ENCODE measurements at places on chromosomes 6 and 20.

DNA sequence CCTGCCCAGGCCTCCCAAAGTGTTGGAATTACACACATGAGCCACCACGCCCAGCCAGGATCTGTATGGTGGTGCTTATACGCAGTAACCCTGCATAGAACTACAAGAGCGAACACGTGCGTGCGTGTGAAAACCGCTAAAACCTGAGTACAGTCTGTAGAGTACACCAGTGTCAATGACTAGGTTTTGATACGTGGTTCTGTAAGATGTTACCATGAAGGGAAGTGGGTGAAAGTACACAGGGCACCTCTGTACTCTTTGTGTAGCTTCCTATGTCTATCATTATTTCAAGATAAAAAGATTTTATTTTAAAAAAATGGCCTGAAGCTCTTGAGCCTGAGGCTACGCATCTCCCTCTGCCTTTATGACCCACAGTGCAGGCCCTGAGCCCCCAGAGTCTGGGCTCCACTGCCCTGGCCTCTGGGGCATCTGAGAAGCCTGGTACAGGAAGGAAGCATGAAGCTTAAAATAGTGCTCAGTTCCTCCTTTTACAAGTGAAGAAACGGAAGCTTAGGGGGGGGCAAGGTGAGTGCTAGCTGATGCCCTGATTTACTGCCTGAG, 21.6 kb downstream of the LY86 start:
- DNase-seq: no peak

GRCh38 chr6:41428996-41429421, 93.6 kb downstream of the NCR2 start:
- DNase-seq: peak; percentile 85

DNA sequence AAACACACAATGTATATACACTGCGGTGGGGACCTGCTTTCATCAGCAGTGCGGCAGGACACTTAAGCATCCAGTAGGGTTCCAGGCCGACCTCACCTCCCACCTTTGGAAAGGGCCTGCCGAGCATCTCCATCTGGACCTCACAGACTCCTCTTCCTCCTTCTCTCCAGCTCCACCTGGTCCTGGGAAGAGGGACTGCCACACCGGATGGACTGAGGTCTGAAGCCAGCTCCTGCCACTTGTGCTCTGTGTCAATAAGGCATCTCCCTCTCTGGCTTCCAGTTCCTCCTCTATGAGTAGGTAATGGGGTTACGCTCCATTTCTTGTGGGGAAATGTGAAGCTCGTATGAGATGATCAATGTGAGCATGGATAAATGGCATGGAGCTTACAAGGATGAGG, 19.1 kb upstream of the NNAT start:
- DNase-seq: no peak

- DNase-seq: no peak
Observed at GRCh38 chr20:33828326-33828844, 17.2 kb downstream of the CHMP4B start.

- DNase-seq: no peak
Observed at GRCh38 chr20:35947907-35948306, 6.4 kb downstream of the SCAND1 start.

GRCh38 chr6:75689576-75689975, 59.5 kb upstream of the MYO6 start:
- DNase-seq: no peak

DNA sequence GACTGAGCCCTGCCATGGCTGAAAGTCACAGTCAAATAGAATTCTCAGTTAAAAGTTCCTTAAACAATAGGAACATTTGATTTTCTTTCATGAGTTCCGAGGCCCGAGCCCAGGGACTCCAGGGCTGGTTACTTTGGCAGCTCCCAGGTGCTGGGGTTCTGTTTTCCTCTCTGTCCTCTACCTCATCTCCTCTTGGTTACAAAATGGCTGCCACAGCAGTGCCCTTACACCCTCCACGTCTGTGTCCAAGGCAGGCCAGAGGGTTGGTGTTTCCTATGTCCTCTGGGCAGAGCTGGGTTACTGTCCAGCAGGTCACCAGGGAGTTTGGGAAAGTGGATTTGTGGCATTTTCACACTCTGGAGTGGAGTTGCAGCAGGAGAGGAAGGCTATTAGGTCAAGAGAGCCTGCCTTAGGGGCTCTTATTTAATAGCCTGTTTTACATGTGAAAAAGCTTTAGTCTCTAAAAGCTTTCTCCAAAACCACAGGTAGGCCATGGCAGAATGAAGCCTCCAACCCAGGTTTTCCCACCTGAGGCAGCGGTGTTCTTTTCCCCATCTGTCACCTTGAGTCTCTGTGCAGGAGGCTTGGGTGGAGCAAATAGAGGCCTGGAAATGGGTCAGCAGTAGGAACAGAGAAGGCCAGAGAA, 111.0 kb downstream of the DTD1 start:
- no peak for DNase-seq

DNA sequence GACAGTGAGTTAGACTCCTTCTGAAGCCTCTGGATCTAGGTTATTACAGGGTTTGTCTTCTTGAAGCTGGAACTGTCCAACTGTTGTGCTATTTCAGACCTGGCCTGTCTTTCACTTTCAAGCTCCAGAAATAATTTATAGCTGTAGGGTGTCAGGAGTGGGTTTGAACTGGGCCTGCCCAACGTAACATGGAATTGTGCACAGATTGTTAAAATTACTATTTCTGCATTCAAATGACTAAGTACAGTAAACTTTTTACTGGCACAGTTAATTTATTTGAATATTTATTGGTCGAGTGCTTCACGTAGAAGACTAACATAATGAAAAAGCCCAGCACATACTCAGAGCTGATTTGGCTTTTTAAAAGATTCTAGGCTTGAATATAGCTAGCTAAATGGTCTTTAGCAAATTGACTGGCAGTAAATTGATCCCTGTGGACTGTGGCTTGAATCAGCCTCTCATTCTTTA, 74.3 kb downstream of the ARID1B start:
- DNase-seq: no peak

GRCh38 chr6:31775184-31775583, 1.9 kb downstream of the VWA7 start:
- no peak for DNase-seq

DNA sequence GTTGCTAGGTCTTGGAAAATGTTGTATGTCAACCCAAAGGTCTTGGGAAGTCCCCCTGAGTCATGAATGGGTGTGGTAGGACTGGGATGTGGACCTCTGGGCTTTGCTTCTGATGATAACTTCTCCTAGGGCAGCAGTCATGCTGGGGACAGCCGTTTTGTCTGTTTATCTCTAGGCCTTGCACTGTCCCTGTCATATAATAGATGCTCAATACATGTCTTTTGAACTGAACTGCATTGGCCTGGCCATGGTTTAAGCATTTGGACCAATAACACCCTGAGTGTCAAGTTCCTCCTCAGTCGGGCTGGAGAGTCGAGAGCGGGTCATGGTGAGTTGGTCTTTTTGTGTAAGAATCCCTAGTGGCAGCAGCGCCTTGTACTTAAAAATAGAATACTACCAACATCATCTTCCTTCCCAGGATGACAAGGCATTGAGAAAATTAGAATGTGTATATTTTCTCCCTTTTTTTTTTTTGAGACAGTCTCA, 43.1 kb downstream of the E2F3 start:
- peak; percentile 7 for DNase-seq

DNA sequence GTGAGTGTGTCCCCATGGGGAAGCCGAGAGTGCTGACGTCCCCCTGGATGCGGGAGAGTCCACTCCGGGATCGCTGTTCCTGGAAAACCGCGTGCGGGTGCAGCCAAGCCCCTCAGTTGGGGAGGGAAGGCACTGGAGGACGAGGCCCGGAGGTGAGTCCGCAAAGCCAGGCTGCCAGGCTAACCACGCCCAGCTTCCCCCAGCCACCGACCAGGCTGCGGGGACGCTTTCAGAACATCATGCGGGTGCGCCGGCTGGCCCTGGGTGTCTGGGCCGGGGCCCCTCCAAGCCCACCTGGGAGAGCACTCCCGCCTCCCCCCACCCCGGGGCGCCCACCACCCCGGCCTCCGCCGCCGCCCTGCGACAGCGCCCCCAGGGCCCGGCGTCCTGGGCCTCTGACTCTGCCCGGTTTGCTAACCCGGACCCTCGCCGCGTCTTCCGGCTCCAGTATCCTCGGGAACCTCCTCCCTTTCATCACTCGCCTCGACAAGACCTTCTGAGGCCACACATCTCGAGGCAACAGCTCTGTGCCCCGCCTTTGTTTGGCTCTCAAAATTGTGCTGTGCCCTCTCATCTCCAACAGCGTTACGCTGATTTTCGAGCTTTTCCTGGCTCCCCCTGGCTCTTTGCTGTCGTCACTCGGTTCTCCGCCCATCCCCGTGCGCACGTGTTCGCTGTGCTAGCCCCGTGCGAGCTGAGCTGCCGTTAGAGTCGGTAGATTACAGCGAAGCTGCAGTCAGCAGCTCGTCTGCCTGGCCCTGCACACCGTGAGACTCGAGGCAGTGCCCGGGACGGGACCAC, 47.1 kb upstream of the ENTPD6 start:
- DNase-seq: peak; percentile 55

DNA sequence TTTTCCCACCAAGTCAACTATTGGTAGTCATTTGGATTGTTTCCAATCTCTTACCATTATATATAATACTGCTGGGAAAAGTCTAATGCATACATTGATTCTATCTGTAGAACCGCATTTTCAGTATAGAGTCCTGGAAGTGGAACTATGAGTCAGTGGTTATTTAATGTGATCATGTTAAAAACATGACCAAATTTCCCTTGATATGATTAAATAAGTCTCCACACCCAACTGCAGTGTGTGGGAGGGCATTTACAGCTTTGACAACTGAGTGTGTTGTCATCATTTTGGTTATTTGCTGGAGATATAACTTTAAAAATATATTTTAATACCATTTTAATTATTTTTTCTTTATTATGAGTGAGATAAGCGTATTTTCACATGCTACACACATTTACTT, 1027.6 kb downstream of the EYS start:
- no peak for DNase-seq

DNA sequence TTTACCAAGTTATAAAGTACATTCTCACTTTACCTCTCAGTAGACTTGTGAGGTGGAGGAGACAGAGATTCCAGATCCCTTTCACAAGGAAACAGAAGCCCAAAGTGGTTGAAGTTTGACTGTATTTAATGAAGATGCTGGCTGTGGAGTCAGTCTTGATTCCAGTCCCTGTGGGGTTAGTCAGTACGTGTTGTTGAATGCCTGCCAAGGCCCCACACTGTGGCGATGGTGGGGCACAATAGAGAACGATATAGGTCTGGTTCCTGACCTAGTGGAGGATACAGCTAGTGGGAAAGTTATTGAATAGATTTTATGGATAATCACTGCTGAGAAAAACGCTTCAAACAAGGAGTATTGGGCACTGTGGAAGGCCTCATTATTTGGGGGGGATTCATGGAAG, 71.4 kb downstream of the LRRC1 start:
- DNase-seq: no peak

DNA sequence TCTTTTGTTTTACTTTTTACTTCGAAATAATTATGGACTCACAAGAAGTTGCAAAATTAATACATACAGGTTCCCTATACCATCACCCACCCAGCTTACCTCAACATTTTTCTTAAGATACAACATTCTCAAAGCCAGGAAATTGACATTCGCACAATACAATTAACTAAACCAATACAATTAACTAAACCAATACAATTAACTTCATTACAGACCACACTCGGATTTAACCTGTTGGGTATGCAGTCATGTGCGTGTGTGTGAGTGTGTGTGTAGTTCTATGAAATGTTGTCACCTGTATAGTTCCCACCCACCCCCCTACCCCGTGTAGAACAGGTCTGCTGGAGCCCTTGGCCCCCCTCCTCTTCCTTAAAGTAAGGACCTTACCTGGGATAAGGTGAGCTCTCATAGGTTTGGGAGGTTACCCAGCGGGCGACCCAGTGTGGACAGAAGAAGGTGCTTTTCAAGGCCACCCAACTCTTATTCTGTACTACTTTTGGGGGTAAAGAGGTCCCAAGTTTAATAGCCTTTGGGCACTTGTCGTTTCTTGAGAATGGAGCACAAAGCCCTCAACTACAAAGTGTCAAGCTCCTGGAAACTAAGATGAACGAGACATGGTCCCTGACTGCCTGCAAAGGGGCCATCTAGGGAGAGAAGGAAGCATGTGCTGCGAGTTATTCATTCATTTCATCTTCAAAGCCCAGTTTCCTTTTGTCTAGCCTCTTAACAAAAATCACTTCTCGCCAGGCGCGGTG, 544 bp upstream of the STK38 start:
- DNase-seq: no peak

DNA sequence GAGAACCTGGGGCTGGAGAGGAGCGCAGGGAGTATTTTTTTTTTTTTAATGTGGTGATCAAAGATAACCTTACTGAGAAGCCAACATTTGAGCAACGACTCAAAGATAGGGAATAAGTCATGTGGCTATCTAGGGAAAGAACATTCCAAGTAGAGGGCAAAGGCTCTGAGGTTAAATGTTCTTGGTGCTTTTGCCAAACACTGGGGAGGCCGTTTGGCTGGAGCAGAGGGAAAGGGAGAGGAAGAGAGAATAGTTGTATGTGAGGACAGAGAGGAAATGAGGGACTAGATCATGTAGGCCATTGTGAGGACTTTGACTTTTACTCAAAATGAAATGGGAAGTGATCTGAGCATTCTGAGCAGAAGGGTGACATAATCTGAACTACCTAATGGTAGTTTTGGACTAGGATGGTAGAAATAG, 27.8 kb downstream of the ACSS2 start:
- no peak for DNase-seq

DNA sequence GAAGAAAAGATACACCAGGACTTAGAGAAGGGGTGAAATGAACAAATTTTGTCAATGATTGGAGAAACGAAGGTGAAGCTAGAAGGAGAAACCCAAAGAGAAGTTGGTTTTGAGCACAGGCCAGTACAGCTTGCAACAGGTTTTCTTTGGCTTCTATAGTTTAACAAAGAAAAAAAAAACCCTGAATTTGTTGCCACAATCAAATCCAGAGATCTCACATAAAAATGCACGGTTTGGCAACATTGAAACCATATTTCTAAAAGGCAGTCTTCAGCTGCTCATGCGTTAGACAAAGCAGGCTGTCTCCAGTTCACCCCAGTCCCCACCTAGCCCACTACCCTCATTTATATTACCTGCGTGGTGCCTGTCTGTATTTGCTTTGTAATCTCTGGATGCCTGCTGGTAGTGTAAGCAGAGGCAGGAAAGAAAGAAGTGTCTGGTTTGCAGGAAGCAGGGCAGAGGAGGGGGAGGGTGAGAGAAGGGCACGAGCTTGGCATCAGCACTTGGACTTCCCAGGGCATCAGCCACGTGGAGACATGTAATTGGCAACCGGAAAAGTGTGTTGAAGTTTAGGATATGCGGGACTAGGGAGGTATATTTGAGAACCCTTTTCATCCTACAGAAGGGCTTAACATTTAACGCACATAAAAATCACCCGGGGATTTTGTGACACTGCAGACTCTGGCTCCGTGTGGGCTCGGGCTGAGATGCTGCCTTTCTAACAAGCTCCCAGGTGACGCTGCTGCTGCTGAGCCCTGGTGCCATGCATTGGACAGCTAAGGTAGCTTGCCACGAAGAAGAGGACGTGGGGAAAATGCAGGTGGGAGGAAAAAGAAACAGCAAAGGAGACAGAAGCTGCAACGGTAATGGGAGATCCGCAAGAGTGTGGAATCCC, 14.4 kb downstream of the PFDN4 start:
- DNase-seq: no peak
